ENCODE measurements at places on chromosomes 5 and 9.

- no peak for DNase-seq
These were observed 35.9 kb upstream of the FBP1 start for GRCh38 chr9:94675008-94675881.

DNA sequence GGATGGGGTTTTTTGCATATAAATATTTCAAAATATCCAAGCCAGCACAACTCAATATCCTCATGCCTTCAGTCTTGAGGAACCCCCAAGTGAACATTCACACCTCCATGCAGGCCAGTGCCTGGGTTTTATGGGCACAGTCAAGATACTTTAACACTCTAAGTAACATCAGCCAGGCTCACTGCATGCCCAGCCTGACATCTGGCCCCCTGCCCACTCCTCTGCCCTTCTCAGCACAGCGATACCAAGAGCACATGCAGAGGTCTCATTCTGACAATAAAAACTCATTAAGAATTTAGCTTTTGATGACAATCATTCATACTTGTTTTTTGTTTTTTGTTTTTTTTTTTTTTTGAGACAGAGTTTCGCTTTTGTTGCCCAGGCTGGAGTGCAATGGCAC, 250.0 kb downstream of the CWC27 start:
- DNase-seq = no peak

GRCh38 chr5:149174847-149175234, 33.5 kb downstream of the ABLIM3 start:
- DNase-seq = no peak

GRCh38 chr9:354453-354852, 139.8 kb downstream of the DOCK8 start:
- DNase-seq = no peak

GRCh38 chr9:73149371-73150067, 2.1 kb upstream of the ANXA1 start:
- DNase-seq = no peak

DNA sequence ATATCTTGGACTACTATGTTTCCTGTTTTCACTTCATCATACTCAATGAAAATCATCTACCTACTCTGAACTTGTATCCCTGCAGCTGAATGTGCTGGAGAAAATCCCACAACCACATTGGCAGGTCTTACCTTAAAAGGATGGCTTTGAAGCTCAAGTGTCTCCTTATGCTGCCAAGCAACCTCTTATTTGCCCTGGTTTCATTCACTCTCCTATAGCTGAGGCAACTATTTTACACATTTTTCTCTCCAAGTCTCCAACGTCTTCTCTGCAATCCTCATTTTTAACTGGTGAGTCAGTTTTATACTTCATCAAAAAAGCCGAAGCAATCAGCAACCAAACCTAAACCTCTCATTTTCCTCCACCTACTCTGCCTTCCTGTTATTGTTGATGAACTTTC, 49.7 kb downstream of the POU4F3 start:
- DNase-seq = no peak

GRCh38 chr9:34179213-34180136, 632 bp downstream of the UBAP1 start:
- DNase-seq = no peak

- DNase-seq = no peak
These were observed 132.1 kb upstream of the PPP1R26 start for GRCh38 chr9:135347461-135347860.

DNA sequence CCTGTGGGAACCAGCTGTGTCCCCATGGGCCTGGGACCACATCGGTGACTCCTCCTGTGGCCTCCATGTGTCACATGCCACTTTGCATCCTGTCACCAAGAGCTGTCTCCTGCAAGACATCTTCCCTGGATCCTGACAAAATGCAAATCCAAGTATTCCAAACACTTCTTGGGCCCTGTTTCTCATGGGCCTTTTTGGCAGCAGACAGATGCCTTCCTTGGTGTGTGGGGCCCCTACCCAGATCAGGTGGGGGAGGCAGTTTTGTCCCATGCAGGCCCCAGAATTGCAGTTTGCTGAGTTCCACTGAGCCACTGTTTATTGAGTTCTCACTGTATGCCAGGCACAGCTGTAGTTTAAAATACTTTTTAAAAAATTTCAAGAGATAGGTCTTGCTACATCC, 62.5 kb upstream of the GABRP start:
- DNase-seq = no peak

DNA sequence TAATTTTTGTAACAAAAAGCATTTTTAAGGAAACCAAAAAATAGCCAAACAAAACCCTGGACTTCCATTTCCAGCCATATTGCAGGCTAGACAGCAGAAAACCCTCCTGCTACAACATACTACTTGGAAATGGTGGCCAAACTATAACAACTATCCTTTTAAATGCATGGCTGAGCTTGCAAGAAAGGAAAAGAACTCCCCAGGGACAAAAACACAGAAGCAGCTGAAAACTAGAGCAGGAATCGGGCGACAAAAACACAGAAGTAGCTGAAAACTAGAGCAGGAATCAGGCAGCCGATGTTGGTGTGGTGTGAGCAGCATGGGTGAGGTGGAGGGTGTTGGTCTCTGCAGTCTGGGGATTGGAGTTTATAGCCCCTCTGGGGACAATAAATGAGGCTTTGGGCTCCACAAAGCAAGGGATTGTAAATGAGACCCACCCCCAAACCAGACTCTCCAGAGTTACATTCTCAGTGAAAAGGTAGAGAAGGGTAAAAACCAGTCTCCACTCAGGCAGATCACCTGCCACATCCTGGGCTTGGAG, 95.2 kb downstream of the C9orf50 start:
- DNase-seq = no peak

GRCh38 chr5:178547052-178547666, 43.0 kb downstream of the COL23A1 start:
- DNase-seq = no peak

DNA sequence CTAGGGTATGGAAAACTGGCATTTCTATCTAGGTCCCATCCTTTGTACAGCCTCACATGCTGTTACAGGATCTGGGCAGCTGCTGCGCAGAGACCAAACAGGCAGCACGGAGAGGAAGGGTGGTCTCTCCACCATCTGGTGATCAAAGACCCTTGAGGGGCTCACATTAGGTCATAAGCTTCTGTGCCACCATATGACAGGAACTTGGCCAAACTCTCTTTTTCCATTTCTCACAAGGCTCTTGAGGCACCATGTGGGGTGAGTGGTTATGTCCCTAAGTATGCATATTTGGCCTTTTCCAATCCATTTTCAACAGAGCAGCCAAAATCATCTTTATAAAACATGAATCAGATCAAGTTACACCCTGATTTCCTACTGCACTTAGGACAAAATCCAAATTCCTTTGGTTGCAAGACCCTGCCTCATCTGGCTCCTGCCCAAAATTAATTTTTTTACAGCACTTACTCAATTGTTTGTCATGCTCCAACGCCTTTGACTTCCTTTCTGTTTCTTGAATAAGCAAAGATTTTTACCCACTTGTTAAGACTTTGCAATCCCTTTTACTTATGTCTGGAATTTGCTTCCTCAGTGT, 730.0 kb downstream of the MAT2B start:
- DNase-seq = no peak

DNA sequence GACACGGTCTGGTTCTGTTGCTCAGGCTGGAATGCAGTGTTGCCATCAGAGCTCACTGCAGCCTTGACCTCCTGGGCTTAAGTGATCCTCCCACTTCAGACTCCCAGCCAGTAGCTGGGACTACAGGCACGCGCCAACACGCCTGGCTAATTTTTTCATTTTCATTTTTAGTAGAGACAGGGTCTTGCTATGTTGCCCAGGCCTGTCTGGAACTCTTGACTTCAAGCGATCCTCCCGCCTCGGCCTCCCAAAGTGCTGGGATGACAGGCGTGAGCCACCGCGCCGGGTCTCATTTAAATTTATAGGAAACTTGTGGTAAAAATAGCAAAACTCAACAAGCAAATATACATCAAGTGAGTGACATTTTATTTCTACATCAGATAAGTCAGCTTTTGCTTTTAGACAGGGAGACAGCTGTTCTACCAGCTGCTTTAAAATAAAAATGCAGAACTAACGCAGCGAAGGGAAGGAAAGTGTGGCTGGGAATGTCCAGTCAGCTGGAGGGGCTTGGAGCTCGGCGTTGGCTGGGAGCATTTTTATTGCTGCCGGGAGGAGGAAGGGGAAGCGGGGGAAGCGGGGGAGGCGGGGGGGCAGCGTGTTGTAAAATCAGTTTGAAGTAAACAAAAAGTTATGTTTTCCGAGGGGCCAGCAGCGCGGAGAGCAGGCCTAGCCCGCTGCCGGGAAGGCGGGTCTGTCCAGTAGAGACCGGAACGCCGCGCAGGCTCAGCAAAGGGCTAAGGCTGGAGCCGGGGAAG, 707 bp upstream of the ZFYVE16 start:
- DNase-seq = no peak

DNA sequence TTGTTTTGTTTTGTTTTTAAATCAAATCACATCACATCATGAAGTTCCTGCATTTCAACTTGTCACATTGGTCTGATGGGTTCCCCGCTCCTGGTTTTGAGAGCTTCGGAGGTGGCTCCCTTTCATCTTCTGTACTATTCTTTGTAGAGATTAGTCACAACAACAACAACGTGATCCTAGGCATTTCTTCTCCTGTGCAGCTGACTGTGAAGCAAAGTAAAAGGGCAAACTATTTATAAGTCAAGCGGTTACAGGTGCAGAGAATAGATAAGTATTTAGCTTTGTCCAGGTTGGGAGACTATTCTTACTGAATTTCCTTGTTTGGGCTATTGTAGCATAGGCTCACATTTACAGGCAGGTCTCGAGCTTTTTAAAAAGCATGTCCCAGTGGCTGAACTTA, 197.7 kb upstream of the CDKN2B start:
- DNase-seq = no peak

DNA sequence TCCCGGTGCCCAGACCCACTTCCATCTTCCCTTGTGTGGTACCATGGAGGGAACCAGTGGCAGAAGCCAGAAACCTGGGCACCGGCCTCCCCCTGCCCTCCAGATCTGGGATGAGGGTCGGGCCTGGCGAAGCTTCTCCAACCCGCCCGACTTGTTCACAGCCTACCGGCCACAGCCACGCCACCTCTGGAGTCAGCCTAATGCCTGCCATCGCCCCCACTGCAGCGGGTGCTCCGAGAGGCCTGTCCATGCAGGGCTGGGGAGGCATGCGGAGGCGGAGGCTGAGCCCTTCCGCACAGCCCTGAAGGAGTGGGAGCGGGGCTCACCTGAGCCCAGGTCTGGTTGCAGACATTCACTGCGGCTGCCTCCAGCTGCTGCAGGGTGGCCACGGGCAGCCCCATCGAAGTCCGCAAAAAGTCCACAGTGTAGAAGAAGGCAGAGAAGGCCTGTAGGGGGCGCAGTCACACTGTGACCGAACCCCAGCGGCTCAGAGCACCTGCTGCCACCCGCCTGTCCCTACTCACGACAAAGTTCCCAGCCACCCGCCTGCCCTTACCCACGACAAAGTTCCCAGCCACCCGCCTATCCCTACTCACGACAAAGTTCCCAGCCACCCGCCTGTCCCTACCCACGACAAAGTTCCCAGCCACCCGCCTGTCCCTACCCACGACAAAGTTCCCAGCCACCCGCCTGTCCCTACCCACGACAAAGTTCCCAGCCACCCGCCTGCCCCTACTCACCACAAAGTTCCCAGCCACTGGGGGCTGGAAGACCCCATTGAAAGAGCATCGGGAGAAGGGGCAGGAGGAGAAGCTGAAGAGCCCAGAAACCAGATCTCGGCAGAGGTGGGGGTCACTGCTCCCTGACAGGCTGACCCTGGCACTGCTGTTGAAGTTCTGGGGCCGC, 3.8 kb upstream of the NPDC1 start:
- peak; percentile 55 for DNase-seq
